ENCODE measurements at places on chromosomes 4 and X.
A peak's percentile ranks its signal among the peaks of the same experiment; 100 is the strongest.

DNA sequence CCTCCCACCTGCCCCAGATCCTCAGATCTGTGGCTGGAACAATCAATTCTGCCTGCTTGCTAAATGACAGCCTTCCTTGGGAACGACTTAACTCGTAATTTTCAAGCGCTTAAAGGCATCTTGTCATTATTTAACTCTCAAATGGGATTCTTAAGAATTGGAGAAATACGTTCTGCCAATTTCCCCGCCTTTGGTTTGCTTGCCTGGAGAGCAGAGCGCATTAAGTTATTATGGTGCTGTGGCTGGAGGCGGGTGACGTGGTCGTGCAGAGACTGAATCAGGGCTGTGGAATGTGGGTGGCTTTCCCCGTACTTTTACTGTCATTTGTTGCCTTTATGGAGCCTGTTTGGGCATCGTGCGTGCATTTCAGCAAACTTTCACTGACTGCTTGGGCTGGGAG is 78.9 kb upstream of the PSAPL1 start:
- no peak for DNase-seq

- DNase-seq = no peak
Observed at GRCh38 chr4:76897536-76898384, at the start of gene SOWAHB. Gene SOWAHB (minus strand): TSS chr4:76898144. CDS start chr4:76897849, 295 bp downstream.

- no peak for DNase-seq
Observed at GRCh38 chrX:80765220-80765625, 44.5 kb downstream of the BRWD3 start.

- peak; percentile 54 for DNase-seq
Observed at GRCh38 chr4:38128478-38129459, 168.6 kb downstream of the PTTG2 start.

GRCh38 chr4:629915-630641 is 4.7 kb downstream of the PDE6B start:
- DNase-seq = no peak
